ENCODE measurements at places on chromosomes 6 and 20.

GRCh38 chr6:35320031-35320410, 22.3 kb upstream of the PPARD start:
- DNase-seq, result no peak

DNA sequence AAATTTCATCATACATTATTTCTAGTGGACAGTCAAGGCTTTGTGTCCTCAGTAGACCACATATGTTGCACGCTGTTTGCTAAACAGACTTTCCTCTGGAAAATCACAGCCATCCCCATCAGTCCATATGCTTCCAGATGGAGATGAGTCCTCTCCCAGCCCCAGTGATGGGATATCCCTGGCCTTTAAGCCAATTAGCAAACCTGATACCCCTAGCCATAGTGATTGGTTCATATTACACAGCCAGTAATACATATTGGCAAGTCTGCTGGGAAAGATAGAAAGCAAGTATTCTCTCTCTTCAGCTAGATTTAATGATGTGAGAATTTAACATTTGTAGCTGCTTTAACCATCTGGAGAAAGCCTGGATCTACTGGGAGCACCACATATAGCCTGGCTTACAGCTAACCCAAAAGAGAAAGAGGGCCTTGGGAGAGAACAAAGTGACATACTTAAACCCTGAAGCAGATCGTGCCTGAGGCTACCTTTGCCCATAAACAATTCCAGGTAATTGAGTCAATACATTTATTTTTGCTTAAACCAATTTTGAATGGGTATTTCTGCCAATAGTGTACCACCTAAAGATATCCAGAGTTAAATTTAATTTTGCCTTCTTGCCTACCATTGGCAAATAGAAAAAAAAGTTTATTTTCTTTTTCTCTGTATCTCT, 103.5 kb upstream of the HIVEP1 start:
- DNase-seq, result no peak

DNA sequence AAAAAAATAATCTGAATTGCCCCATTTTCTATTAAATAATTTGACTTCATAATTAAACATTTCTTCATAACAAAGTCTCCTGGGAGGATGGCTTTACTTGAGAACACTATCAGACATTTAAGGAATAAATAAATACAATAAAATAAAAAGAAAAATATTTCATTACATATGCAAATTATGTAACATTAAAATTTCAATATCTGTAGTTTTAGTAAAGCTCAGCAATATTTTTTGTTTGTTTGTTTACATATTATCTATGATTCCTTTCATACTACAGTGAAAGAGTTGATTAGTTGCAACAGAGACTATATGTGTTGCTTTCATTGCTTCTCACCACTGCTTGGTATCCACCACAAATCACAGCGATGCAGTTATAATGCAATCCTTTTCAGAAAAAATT, 474.9 kb upstream of the GJE1 start:
- DNase-seq, result no peak

- DNase-seq, result no peak
Measured at GRCh38 chr20:61287583-61288275, 35.7 kb downstream of the CDH4 start.

DNA sequence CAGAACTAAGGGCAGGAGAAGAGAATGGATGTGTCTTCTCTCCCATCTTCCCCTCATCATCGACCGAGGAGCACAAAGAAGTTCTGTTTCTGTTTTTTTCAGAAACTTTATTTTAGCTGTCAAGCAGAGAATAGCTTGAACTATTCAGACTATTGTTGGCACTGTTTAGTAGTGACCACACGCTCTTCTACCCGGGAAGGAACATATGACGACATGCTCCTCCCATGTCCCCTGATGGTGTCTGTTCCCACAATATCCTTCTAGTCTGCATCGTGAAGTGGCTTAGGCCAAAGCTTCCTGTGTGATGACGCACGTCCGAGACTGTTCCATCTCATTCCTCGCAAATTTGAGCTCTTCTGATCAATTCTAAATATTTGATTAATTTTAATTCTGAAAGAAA, 27.2 kb upstream of the KIF25 start:
- no peak for DNase-seq

GRCh38 chr6:53544217-53544469, 758 bp downstream of the GCLC start:
- DNase-seq, result no peak

- DNase-seq, result no peak
Measured at GRCh38 chr6:83371423-83371822, 59.4 kb downstream of the ME1 start.

GRCh38 chr20:35277531-35278395, at the start of gene MMP24OS:
TSS of gene MMP24OS (minus strand) at chr20:35278122. CDS start at chr20:35277929, 193 bp downstream.
- peak; percentile 85 for DNase-seq

DNA sequence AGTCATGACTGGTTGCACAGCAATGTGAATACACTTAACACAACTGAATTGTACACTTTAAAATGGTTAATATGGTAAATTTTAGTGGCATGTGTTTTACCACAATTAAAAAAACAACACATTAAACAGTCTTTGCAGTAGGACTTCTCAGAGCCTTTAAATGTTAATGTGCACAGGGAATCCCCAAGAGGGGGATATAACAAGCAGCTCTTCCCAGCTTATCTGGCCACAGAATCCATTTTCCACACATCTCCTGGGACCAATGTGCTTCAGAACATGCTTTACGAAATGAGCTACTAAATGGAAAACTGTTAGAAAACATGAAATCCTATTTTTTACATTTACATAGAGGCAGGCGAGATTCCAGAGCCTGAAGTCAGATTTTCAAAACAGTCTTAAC, 44.4 kb downstream of the FYN start:
- no peak for DNase-seq

DNA sequence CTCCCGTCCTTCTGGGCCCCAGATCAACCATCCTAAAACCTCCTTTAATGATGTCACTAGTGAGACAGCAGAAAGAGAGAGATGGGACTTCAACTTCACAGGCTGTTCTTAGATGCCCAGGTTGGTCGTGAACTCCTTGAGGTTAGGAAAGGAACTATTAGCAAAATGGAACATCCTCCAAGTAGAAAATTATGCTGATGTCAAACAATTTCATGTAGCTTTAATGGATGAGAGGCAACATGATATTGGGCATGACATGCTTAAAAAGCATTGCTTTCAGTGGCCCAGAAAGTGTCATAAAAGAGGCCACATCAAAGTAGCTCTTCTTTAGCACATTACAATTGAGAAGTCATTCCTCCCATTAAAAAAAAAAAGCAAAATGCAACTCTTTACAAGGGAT, 248.1 kb downstream of the PTPRT start:
- DNase-seq, result no peak

- no peak for DNase-seq
Measured at GRCh38 chr20:16432466-16433292, 140.6 kb downstream of the KIF16B start.

DNA sequence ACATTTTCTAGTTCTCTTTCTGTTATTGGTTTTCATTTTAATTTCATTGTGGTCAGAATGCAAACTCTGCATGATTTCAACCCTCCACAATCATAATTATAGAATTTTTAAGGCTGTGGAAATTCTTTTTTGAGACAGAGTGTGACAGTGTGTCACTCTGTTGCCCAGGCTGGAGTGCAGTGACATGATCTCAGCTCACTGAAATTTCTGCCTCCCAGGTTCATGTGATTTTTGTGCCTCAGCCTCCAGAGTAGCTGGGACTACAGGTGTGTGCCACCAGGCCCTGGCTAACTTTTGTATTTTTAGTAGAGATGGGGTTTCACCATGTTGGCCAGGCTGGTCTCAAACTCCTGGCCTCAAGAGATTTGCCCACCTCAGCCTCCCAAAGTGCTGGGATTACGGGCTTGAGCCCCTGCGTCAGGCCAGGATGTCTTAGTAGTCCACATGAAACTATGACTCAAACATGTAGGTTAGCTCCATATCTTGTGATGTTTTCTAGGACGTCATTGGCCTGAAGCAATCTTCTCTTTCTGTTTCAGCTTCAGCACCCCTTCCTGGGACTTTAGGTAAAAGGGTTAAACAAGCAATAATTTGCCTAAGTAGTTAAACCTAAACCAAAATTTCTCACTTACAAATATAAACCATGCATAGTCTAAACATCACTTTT, 47.4 kb upstream of the SAMD3 start:
- DNase-seq, result no peak

- no peak for DNase-seq
Measured at GRCh38 chr20:45258664-45259063, 4.3 kb upstream of the SLPI start.

DNA sequence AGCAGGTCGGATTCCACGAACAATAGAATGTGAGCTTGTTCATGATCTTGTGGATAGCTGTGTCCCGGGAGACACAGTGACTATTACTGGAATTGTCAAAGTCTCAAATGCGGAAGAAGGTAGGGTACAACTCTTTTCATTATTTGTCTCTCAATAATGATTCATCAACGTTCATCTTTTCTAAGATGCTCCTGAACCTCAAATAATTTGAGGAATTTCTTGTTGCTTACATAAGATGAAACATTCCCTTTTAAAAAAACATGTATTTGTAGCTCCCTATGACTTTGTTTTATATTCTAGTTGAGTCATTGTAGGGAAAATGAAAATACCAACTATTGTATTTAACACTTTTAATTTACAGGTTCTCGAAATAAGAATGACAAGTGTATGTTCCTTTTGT, 17.0 kb downstream of the MCM8 start:
- no peak for DNase-seq

GRCh38 chr6:16045238-16045637, 83.6 kb upstream of the MYLIP start:
- no peak for DNase-seq

DNA sequence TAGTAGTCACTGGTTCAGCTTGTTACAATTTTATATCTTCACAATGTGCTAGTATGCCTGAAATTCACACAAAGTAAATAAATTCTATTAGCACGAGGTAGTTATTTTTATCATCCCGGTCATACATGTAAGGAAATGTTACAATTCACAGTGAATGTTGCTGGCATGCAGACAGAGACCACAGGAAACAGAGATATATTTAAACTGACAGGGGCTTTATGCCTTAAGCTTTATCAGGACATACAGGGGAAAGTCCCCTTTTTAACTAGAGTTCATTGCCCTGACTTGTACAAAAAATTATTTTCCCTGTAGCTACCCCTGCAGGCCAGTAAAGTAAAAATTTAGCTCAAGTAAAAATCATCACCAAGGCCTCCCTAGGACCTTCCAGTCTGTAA, 712.0 kb upstream of the NRSN1 start:
- peak; percentile 34 for DNase-seq

DNA sequence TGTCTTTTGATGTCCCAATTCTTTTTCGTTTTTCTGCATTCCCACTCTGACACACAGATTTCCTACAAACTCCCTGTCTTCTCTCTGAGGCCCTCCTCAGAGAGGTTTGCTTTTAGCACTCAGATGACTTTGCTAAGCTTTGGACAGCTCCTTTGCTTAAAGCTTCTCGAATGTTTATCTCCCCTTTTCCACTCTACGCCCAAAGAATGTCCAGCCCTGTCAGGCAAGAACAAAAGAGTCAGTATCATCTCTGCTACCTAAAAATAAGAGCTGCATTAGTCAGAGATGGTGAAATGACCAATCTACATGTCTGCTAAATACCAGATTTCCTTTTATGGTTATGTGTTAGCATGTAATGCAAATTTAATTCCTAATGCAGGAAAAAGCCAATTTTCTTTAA, 56.8 kb downstream of the PREP start:
- DNase-seq, result no peak

DNA sequence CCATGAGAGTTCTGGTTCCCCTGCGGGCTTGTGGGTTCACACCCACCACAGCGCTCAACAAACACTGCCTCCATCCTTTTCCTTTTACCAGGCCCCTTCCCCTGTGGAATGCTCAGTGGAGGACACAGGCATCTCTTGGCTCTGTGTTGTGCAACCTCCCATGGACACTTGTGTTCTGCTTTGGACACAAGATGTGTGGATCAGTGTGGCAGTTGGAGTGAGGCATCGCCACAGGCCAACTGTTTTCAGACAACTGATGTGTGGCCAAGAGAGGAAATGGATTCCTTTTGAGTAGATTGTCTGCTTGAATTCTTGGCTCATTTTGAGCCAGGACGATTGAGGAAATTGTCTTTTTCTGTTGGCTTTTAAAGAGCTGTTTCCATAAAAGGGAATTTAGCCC, 26.8 kb downstream of the CST8 start:
- DNase-seq, result no peak

DNA sequence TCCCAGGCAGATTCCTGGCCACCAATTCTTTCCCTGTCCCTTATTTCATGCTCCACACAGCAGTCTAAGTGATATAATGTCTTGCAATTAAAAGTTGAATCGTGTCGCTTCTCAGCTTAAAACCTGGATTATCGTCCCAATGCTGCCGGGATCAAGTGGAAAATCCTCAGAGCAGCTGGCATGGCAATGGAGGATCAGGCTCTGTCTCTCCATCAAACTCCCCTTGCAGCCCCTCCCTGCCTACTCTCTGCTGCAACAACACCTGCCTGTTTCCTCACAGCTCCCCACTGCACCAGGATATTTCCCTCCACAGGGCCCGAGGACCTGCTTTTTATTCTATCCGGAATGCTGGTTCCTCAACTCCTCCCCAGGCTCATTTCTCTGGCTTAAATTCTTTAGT, 277.1 kb downstream of the SYNE1 start:
- DNase-seq, result no peak

DNA sequence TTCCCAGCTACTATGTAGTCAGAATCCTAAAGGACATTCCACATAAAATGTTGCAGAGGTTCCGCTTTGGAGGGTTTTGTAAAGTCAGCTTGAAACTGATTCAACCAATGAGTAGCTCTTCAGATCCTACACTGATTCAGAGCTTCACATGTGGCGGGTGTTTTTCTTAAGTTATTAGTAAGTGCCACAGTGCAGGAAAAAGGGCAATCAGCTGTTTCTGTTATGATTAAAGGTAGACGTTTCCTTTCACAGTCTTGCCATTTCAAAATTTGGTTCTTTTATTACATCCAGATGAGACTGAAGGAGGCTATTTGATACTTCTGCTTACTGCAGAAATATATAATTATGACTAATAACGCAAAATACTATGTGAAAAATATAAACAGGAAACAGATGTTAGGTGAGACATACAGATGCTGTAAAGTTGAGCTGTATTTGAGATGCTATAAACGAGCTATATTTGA, 443.9 kb downstream of the CDKAL1 start:
- DNase-seq, result no peak

DNA sequence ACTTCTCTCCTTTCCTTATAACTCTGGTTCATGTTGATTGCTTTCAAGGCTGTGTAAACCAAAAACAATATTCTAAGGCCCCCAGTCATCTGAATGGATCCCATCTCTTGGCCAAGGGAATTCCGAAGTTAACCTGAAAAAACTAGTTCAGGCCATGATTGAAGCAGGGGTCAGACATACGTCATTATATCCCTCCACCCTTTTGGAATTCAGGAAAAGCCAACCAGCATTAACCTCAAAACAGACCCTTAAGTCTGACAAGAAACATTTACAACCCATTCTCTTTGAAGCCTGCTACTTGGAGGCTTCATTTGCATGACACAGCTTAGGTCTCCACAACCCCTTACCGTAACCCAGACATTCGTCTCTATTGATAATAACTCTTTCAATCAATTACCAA, 39.7 kb downstream of the SLC26A8 start:
- no peak for DNase-seq

- DNase-seq, result no peak
Measured at GRCh38 chr6:121951918-121952379, 447.5 kb upstream of the HSF2 start.

GRCh38 chr6:140917911-140918310, 1214.8 kb upstream of the GJE1 start:
- DNase-seq, result no peak

- no peak for DNase-seq
Measured at GRCh38 chr20:9196110-9196509, 127.2 kb downstream of the PLCB4 start.

GRCh38 chr6:30572148-30572547, 906 bp downstream of the ABCF1 start:
- DNase-seq, result no peak

All from CMK (cell line).